ENCODE measurements at places on chromosomes 5 and 9.

DNA sequence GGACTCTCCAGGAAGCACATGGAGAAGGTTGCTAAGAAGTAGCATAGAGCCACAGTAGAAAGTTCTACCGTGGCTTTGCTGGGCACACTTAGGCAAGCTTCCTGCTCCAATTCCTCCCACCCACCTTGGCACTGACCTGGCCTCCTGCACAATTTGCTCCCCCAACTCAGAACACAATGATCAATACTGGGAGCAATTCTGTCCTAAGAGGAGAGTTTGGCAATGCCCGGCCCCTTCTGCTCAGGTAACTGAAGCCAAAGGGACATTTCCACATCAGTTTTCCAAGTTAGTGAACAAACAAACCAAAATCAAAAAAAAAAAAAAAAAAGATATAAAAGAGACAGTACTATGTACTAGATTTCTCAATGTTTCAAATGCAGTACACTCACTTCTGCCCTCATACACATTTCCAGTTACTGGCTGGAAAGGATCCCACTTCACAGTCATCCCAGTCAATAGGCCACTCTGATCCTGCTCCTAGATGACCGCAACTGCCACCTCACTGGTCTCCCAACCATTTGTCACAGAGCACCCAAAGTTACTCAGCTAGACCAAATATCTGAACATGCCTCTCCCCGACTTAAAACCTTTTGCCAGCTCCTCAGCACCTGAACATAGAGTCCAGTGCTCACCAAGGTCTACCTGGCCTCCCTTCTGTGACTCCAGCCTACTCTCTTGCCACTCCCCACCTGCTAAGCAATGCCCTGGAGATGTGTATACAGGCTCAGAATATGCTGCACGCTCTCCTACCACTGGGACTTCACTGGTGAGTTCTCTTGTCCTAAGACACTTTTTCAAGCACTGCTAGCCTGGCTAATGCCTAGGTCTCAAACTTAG is 21.3 kb downstream of the ABCA1 start:
- peak; percentile 91 for DNase-seq

- no peak for DNase-seq
Measured at GRCh38 chr5:65081071-65081470, 312.3 kb downstream of the CWC27 start.

- peak; percentile 54 for DNase-seq
Measured at GRCh38 chr5:179816796-179817469, 3.8 kb upstream of the SQSTM1 start.

GRCh38 chr5:91252916-91253315 is 130.2 kb downstream of the ARRDC3 start:
- DNase-seq, result no peak

- DNase-seq, result peak; percentile 33
Measured at GRCh38 chr5:154159343-154159742, 31.2 kb upstream of the GALNT10 start.

- DNase-seq, result no peak
Measured at GRCh38 chr9:130499804-130500263, 55.1 kb downstream of the ASS1 start.

- no peak for DNase-seq
Measured at GRCh38 chr9:121439711-121440664, 59.7 kb downstream of the GGTA1 start.

DNA sequence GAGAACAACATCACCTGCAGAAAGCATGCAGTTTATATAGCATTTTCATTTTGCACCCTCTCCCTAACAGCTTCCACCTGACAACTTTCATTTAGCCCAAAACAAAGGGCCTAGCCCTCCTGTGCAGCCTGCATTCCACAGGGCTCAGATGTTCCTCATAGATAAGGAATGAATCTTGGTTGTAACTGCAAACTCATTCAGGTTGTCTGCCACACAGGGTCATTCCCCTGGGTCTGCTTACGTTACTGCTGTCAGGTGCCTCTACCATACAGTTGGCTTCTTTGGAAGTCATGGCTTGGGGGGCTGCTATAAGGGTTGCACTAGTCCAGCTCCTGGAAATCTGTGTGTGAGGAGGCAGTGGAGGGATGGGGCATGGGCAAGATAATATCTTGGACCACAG is 2.7 kb upstream of the DCP2 start:
- DNase-seq, result no peak

DNA sequence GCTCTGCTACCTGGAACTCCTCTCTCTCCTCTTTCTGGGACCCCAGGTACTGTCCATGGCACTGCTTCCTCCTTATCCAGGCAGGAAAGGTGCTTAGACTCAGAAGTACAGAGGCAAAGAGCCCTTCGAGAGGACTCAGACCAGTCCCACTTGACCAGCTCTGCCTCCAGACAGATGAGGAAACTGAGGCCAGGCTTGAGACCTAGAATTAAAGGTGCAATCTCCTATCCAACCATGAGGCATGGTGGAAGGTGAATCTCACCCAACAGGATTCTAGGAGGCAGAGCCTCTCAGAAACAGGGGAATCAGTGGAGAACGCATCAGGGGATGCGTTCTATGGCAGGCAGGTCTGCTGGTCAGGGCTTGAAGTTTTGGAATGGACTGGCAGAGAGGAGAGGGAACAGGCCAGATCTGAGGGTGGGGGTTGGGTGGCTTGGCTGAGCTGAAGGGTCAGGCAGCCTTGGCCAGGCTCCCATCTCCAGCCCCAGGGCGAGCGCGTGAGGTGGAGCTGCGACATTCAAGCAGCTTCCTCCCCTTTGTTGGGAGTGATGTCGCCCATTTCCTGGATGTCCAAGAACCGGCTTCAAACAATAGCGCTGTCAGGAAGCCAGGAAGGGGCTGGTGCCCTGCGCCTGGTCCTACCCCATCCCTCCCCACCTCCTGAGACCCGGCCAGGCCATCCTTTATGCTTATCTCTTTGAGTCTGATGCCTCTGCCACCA is 26.2 kb downstream of the NDUFA8 start:
- no peak for DNase-seq

DNA sequence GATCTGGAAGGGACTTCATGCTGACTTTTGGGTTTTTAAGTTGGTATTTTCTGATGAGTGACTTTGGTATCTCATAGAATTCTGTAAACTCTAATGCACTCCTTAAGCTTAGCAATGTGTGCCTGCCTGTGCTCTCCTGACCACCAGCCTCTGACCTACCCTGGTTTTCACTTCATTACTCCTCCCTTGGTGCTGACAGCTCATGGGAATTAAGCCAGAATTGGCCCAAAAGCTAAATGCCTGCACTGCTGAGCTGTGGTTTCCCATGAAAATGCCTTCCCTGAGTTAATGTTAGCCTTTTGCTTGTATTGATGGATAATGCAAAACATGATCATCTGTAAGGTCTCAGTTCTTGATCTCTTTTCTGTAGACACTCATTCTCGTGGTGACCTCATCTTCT is 308.0 kb downstream of the DOCK8 start:
- no peak for DNase-seq

- DNase-seq, result no peak
Measured at GRCh38 chr9:126389992-126390391, 63.4 kb downstream of the MVB12B start.

DNA sequence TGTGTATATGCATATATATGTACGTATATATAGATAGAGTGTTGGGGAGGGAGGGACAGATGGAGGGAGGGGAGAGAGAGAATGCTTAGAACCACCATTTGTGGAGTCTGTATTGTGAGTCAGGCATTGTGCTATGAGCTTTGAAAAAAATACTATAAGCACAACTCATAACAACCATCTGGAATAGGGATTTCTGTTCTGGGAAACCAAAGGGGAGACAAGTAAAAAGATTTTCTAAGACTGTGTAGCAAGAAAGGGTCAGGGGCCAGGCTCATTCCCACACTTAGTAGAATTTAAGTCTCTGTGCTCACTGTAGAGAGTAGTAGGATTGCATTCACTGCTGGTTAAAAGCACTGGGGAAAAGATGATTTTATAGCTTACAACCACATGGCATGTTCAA is 202.3 kb upstream of the SGCD start:
- no peak for DNase-seq

GRCh38 chr9:18335825-18336224 is 138.1 kb upstream of the ADAMTSL1 start:
- DNase-seq, result no peak

- DNase-seq, result peak; percentile 56
Measured at GRCh38 chr5:176803943-176804498, 6.3 kb upstream of the UNC5A start.

GRCh38 chr5:111227801-111228200 is 3.6 kb downstream of the CAMK4 start:
- DNase-seq, result peak; percentile 46

- DNase-seq, result no peak
Measured at GRCh38 chr9:123867034-123867433, 62.9 kb downstream of the DENND1A start.

- DNase-seq, result no peak
Measured at GRCh38 chr5:132668706-132669454, 4.9 kb upstream of the IL4 start.

- no peak for DNase-seq
Measured at GRCh38 chr5:156178117-156178516, 148.8 kb upstream of the SGCD start.

- no peak for DNase-seq
Measured at GRCh38 chr9:78144008-78144381, 91.9 kb upstream of the CEP78 start.

DNA sequence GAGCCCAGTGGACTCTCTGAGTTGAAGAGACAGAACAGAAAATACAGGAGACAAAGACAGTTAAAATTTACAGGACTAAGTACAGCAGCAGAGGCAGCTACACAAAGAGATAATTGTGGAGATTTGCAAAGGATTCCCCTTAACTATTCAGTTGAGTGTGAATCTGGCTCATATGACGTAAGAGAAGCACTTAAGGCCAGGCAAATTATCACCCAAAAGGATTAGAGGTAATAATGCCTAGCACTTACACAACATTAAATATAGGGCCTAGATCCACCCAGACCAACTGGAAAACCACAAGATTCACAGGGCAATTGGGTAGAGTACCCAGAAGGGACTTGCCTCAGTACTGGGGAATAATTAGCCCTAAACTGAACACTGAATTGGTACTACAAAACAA is 41.3 kb downstream of the ADAMTS6 start:
- DNase-seq, result no peak

- no peak for DNase-seq
Measured at GRCh38 chr9:112354081-112354743, 20.8 kb upstream of the PTBP3 start.

GRCh38 chr5:119453040-119453373 is 710 bp downstream of the HSD17B4 start:
- DNase-seq, result peak; percentile 50

DNA sequence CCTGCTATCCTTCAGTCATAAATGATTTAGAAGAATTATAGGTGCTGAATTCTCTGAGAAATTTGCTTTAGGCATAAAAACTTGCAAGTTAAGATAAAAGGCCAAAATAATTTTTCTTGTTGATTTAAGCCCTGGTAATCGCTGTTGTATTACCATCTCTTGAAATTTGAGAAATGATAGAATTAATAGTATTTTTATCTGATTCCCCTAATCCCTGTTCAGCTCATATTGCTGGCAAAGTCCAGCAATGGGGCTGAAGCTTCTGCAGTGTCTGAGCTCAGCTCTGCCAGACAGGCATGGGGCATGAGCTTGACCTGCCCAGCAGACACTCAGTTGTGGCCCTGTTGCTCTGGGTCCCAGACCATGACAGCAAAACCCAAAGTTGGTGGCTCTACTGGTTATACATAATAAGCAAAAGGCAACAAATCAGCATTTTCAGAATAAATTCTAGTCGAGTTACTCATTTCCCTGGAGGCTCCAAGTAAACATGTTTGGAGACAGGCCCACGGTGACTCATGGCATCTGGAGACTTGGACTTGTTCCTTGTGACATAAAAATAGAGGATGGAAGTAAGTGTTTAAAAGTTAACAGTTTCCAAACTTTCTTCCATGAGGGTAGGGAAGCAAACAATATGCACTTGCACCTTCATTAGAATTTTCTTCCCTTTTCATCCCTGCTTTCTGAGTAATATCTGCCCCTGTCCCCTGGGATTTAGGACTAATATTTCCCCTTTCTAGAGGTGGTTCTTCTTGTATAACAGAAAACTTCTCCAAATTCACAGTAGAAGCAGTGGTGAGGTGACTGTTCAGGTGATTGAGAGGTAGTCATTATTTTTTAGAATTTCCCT is 60.2 kb upstream of the SLC2A8 start:
- peak; percentile 92 for DNase-seq

DNA sequence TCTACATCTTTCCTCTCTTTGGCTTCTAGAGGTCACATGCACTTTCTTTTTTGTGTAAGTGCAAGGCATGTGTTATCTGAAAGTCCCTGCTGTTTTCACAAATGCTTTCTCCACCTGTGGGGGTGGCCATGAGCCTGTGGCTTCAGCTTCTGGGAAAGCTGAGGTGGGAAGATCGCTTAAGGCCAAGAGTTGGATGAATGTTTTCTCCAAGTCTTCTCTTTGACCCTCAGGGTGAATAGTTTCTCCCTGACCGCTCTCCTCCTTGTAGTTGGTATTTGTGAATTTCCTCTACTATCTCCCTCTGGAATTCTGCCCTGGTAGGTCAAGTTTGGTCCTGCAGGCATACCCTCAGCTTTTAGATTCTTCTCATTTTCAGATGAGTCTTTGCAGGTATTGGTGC is 74.2 kb downstream of the UGCG start:
- DNase-seq, result no peak

DNA sequence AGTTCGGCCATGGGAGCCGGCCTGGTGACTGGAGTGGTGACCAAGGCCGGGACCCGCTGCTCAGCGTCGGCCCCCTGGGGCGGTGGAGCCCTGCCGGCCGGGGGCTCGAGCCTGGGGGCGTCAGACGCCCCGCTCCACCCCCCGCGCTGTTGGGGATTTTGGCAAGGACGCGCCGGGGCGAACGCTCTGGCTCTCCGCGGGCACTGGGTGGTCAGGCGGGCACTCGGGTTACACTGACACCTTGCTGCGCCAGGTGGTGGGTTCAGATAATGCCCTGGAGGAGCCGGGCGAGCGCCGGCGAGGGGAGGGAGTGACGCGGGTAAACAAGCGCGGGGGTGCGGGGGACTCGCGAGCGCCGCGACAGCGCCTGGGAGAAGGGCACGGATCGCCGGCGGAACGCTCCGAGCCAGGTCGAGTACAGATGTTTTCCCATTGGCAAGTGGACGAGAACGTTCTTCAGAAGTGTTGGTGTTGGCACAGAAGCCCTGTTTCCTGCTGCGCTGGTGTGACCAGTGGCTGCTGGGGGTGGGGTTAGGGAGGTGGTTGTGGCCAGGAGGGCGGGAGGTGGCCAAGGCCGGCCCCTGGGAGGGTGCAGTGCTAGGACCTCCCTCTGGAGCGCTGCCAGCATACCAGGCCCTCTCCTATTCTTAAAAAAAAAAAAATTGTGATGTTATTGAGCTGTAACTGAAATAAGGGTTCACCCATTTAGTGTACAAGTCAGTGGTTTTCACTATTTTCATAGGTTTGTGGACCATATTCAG is 773 bp downstream of the SQSTM1 start:
- peak; percentile 97 for DNase-seq

GRCh38 chr9:95077766-95078370 is 239.6 kb downstream of the FANCC start:
- no peak for DNase-seq

GRCh38 chr9:97437051-97437600 is 25.2 kb downstream of the TDRD7 start:
- DNase-seq, result no peak

- peak; percentile 5 for DNase-seq
Measured at GRCh38 chr5:145764325-145764724, 70.8 kb downstream of the PRELID2 start.

- DNase-seq, result peak; percentile 78
Measured at GRCh38 chr9:21770871-21771560, 31.4 kb upstream of the MTAP start.

Data from foreskin fibroblast (primary cell).